Pulmonary artery endothelial cell (primary cell): ENCODE measurements at places on chromosomes 4 and X.

DNA sequence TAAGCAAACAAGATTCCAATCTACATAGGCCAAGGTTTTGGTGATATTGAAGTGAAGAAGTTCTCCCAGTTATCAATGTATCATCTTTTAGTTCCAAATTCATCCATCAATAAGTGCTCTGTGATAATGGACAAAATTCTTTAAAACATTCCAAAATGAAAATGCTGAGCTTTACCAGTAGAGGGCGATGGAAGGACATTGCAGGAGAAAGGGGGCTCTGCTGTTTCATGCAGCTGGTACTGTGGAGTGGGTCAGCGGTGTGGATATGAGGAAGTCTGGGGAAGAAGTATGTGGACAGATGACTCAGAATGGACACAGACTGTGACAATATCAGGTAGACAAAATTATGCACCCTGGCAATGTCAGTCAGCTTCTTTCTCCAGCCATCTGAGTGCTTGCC lies 46.6 kb upstream of the HS6ST2 start:
- DNase-seq: no peak

- no peak for DNase-seq
Measured at GRCh38 chr4:96354036-96354712, 514.3 kb downstream of the PDHA2 start.

GRCh38 chr4:26124753-26125321 lies 196.0 kb upstream of the RBPJ start:
- DNase-seq: no peak

DNA sequence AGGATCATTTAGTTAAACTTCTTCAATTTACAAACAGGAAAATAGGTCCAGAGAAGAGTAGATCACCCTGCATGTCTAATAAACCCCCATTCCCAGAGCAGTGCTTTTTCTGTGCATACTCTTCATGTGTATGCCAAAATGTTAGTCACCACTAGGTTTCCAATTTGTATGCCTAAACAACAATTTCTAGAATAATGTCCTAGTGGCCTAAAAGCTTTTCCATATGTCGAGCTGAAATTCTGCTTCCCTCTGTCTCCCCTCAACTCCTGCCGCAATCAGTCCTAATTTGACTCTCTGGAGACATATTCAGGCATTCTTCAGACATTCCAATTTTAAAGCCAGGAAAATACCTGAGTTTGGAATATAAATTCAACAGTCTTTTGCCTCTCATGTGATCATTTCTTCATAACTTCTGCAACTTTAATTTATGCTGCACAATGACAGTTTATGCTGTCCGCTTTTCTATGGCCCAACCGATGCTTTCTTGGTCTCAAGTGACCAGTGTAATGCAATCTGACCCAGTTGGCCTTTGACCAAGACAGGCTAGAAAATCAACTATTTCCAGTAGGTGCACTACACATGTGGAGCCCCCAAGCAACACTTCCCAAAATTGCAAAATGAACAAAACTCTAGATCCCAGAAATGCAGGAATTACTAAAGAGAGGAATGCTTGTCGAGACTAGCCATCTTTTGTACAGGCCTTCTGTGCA lies 122.9 kb upstream of the FMR1 start:
- no peak for DNase-seq

DNA sequence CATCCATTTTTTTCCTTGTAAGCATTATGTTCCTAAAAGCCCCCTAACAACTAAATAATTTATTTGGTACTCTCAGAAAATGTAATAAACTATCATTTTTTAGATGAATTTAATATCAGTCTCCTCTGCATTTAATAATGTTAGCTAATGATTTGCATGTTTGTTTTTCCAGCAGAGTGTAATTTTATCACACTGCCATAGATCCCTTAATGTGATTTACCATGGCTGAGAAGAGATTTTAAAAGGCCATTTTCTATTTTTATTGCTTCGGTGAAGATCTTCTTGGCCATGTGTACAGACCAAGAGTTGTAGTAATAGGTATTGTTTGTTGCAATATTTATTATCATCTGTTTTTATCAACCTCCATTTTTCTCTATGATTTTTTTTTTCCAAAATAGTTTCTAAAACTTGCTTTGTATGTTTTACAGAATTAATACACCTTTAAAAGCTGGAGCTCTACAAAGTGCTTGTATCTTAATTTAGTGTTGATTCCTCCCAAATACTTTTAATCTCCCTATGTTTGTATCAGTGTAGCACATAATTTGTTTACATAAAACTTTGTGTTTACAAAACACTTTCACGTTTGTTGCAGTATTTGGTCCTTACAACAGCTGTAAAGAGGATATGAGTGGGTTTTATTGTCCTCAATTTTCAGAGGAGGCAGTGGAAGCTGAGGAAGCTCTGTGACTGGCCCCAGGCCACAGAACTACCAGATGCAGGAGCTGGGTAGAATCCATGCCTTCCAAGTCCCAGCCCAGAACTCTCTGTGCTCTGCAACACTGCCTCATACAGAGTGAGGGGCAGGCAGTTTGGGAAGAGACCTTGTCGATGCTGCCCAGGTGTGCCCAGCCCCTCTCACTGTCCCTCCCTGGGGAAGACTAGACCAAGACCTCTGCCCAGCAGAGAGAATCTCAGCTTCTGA lies 58.1 kb downstream of the FAM114A1 start:
- no peak for DNase-seq

- DNase-seq: no peak
Measured at GRCh38 chr4:96315815-96316214, 475.9 kb downstream of the PDHA2 start.

- DNase-seq: no peak
Measured at GRCh38 chrX:101430457-101431078, 22.5 kb downstream of the HNRNPH2 start.

DNA sequence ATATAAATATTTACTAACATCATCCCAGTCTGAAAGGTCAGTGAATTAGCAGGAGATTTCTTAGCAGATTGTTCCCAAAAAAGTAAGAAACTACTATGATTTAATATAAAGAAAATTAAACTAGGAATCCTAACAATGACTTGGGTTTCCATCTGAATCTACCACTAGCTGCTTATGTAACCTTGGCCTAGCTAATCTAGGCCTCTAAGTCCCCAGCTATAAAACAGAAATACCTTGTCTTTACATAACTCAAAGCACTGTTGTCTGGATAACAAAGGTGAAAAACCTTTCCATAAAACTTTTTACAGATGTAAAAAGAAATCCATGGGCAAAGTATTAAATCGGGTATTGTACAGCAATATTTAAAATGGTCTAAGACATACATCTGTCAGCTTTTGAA lies 3.0 kb downstream of the FBXL5 start:
- DNase-seq: no peak

GRCh38 chr4:100414016-100414790 lies 103.6 kb downstream of the EMCN start:
- DNase-seq: no peak

DNA sequence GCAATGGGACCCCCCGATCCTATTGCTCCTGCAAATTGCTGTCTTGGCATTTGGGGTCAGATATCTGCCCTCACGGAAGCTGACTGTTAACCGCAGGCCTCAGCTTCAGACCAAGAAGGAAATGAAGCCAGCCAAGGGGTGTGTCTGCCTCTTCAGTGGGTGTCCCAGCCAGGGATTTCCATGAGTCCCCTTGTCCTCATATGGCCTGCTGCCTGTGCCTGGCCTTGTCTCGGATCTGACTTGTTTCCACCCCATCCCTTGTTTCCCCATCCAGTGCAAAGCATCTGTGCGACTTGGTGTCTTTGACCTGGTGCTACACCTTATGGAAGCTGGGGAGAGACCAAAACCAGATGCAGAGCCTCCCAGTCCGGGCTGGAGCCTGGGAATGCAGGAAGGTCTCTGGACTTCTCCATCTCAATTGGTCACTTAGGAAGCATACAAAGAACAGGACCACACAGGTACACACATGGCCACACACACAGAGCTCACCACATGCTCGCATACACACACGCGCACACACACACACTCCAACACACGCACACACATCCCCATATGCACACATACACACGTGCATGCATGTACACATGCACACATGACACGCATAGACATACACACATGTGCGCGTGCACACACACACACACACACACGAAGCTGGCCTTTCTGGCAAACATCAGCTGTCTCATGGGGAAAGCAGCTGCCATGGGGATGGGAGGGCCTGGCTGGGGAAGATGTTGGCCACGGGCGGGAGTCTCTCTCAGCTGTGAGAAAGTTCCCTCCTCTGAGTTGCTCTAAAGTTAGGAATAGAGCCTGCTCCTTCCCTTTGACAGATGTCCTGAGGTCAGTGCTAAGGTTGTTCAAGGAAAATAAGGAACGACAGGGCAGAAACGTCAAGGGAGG lies 65.5 kb downstream of the CRMP1 start:
- DNase-seq: peak; percentile 30

DNA sequence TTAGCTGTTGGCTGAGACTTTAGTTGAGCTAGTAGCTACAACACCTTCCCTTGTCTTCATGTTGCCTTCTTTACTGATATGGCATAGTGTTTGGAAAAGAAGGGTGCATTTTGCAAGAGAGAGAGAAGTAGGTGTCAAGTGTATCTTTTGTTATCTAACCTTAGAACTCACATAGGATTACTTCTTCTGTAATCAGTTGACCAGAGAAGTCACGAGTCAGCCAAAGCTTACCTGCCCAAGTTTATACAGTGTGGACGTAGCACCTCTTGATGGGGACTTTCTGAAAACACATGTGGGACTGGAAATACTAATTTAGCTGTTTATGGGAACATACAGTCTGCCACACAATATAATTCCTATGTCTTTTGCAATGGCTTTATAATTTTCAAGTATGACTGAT lies 56.0 kb downstream of the UGT8 start:
- DNase-seq: no peak
